ENCODE measurements at places on chromosomes 4 and X.

DNA sequence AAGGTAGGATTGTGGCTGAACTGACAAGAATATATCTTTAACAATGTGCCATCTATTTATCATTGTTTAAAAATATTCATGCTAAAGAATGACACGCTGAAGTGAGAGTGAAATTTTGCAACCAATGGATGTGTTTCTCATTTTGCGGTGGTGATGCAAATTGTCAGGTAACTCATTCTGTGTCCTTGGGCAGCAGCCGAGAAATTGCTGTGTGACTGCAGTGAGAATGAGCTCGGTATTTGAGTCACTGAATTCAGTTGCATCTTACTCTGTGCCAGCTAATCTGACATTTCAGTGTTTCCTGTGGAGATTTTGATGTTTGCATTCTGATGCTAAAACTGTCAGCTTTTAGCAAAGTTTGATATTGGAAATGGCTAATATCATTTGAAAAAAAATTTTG is 28.1 kb downstream of the MCUB start:
- no peak overlapping the region for H3K4me3 ChIP-seq
- peaks cover 13% of the 10 kb centered on the region for H3K4me1 ChIP-seq
- no peaks in the 10 kb centered on the region for H3K27me3 ChIP-seq
- no peak overlapping the region for H3K27ac ChIP-seq

DNA sequence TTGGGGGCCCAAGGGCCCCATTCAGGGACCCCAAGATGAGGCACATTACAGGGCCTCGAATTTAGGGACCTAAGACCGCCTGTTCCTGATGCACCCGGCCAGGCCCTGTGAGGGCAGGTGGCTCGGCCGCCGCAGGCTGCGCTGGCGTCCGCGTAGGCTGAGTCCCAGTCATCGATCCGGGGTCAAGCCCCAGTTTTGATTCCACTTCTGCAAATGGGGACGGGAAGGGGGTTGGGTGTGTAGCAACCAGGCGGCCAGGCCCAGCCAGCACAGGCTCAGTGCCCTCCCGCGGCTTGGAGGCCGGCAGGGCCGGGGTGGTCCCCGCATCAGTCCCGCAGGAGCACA is 327 bp downstream of the PNPLA4 start:
- H3K27ac ChIP-seq, result no peak overlapping the region
- H3K27me3 ChIP-seq, result no peaks in the 10 kb centered on the region
- no peaks in the 10 kb centered on the region for H3K36me3 ChIP-seq
- no peak overlapping the region for H3K4me3 ChIP-seq

DNA sequence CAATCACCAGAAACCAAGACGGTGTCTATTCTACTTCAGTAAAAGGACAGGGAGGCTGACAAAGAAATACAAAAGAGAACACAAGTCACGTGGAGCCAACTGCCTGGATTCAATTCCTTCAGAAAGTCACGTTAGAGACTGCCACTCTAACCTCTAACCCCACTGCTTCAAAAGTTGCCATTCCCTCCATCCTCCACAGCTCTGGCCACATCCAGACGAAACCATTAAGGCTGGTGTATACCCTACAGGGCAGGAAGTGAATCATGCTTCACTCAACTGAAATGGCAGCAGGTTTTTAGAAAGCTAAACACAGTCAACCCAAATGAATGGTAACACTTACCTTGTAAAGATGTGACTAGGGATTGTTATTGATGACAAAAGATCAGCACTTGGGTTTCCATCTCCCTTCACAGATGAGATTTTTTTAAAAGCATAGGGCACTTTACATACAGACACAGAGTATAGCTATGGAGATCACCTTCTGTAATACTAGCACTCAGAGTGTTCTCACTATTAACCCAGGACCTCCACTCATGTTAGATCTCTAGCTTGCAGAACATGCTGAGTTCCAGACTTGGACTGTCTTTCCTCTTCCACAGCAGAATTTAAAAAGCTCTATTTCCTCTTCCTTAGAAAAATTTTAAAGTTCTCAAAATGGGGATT is 37.4 kb downstream of the MAML3 start:
- H3K4me3 ChIP-seq, result no peak overlapping the region
- no peaks in the 10 kb centered on the region for H3K36me3 ChIP-seq
- no peaks in the 10 kb centered on the region for H3K27me3 ChIP-seq
- peaks cover 15% of the 10 kb centered on the region for H3K4me1 ChIP-seq

- H3K4me1 ChIP-seq, result no peaks in the 10 kb centered on the region
- H3K36me3 ChIP-seq, result no peaks in the 10 kb centered on the region
- no peaks in the 10 kb centered on the region for H3K27me3 ChIP-seq
- no peak overlapping the region for H3K4me3 ChIP-seq
- DNase-seq, result no peak
- H3K27ac ChIP-seq, result no peak overlapping the region
Measured at GRCh38 chrX:13383907-13384306, 64.1 kb upstream of the ATXN3L start.

DNA sequence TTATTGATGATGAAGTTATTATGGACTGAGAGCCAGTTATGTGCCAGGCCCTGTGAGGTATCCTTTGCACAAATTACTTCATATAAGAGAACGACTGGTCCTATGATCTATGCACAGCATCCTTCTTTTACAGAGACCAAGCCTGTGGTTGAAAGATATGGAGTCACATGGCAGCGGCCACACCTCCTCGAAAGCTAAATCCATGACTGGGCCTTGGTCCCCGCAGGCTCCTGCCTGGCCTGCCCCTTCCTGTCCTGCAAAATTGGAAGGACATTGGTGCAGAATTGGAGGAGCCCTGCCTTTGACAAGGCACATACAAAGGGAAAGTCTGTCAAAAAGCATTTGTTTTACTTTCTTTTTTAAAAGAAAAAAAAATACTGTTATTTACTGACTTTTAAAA is 18.3 kb downstream of the SORBS2 start:
- H3K36me3 ChIP-seq, result no peaks in the 10 kb centered on the region
- H3K27me3 ChIP-seq, result no peaks in the 10 kb centered on the region
- no peaks in the 10 kb centered on the region for H3K4me1 ChIP-seq
- no peak overlapping the region for H3K27ac ChIP-seq
- no peak for DNase-seq

Data from DND-41 (cell line).